B cell (primary cell): ENCODE measurements at places on chromosomes 3 and 15. TPM values are rescaled to one million over a fixed set of nuclear protein-coding genes. Genes with fewer than 3 reads are reported as not detected.

GRCh38 chr15:40763801-40764628 is at the start of gene GCHFR:
Gene GCHFR (plus strand): TSS chr15:40764068. CDS start chr15:40764181, 113 bp downstream.
- peak within 1 kb of the TSS; percentile 24 for H3K27ac ChIP-seq
- H3K36me3 ChIP-seq: peaks cover 11% of the 10 kb centered on the region
- H3K27me3 ChIP-seq: no peaks in the 10 kb centered on the region

The MYLK gene
- total RNA-seq: not detected in 2 replicates

The CYB561D2 gene
- total RNA-seq: 36.1 and 39.5 TPM in 2 replicates

The GOLGA6L7 gene
- not detected in 2 replicates for total RNA-seq

DNA sequence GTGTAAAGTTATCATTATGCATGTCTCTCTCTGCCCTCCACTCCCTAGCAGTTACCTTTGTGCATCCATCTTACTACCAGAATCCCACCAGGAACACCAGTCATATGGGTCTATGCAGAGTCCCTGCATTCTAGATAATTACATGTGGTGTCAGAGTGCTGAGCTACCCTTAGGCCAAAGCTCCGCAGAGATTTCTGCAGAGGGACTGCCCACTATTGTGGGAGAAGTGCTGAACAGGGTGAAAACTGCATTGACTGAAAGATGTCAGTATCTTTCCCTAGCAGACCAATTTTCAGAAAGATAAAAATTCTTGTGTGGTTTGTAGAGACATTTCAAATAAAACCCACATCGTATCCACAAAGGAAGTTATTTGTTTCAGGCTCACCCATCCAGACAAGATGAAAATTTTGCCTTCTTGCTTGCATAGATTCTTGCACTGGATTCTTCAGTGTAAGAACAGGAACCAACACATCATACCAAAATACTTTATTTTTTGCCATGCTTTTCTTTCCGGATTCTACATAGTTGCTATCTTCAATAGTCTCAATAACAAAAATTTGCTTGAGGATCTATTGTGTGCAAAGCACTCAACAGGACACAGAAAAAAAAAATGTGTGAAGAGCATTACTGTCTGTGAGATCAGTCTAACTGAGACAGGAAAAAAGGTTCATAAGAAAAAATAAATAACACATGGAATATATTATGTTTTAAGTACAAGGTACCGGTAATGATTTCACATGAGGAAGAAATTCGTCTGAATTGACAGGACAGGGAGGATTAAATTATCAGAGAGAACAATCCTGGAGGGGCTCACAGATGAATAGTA is 32.0 kb upstream of the CCDC80 start:
- DNase-seq: no peak
- H3K4me3 ChIP-seq: no peak overlapping the region
- H3K4me1 ChIP-seq: peaks cover 15% of the 10 kb centered on the region
- H3K27me3 ChIP-seq: no peaks in the 10 kb centered on the region
- no peaks in the 10 kb centered on the region for H3K36me3 ChIP-seq

The FEM1B gene
- 52.4 and 54.4 TPM in 2 replicates for total RNA-seq

DNA sequence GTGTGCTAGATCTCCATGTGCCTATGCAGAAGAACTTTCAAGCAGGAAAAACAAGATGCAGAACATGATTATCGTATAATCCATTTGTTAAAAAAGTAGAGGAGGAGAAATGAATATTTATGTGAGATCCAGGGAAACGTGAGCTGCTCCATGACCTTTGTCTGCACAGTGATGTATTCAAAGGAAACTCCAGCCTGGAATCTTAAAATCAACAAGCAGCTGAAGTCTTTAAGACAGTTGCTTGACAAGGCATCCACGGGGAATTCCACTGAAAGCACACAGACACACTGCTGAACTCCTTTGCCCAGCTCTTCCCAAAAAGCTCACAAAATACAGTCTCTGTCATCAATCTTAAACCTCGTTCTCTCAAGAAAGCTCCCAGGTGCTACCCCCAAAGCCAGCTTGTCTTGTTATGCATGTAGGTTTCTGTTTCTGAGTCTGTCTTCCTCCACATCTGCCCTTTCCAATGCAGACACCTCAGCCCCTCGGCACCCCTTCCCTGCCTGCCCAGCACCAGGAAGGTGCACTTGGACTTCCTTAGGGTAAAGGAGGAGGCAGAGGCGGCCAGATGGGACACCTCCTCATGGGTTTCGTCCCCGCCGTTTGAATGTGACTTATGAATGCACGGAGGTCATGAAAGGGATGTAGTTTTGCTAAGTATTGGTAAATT is 28.7 kb downstream of the LRRK1 start:
- H3K27ac ChIP-seq: no peak overlapping the region
- DNase-seq: no peak
- H3K4me3 ChIP-seq: peak overlapping the region; percentile 11
- peaks cover 16% of the 10 kb centered on the region for H3K4me1 ChIP-seq
- no peaks in the 10 kb centered on the region for H3K27me3 ChIP-seq
- H3K36me3 ChIP-seq: no peaks in the 10 kb centered on the region

DNA sequence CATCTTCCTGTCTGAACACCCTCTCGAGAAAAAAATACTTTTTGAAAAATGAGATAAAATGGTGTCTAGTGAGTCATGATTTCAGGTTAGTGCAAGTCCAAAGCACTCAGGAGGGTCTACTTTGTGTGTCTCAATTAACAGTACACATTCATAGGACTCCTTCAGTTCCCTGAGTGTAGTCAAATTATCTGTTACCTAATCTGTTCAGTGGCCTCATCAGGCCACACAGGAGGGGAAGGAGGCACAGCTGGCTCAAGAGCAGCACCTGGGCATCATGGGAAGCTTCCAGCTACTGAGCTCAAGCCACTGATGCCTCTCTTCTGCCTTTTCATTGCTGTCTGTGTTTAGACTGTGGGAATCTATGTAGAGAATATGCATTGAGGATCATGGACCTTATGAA is 341.4 kb upstream of the SGO1 start:
- no peaks in the 10 kb centered on the region for H3K36me3 ChIP-seq
- H3K4me3 ChIP-seq: no peak overlapping the region
- no peaks in the 10 kb centered on the region for H3K4me1 ChIP-seq

- no peaks in the 10 kb centered on the region for H3K36me3 ChIP-seq
- no peak overlapping the region for H3K27ac ChIP-seq
- no peak overlapping the region for H3K4me3 ChIP-seq
- peaks cover 7% of the 10 kb centered on the region for H3K4me1 ChIP-seq
These were observed 105.1 kb downstream of the ARPP21 start for GRCh38 chr3:35744419-35744818.

GRCh38 chr15:78241017-78241416 is 6.7 kb upstream of the ACSBG1 start:
- no peak overlapping the region for H3K27ac ChIP-seq
- peak; percentile 79 for DNase-seq
- H3K27me3 ChIP-seq: no peaks in the 10 kb centered on the region
- H3K4me3 ChIP-seq: no peak overlapping the region

The GXYLT2 gene
- not detected in 2 replicates for total RNA-seq

- no peak overlapping the region for H3K27ac ChIP-seq
- no peak overlapping the region for H3K4me3 ChIP-seq
- DNase-seq: no peak
- no peaks in the 10 kb centered on the region for H3K27me3 ChIP-seq
- no peaks in the 10 kb centered on the region for H3K36me3 ChIP-seq
These were observed 15.3 kb downstream of the ST8SIA2 start for GRCh38 chr15:92409006-92409405.

The SELENOK gene
- total RNA-seq: 21.9 and 27.5 TPM in 2 replicates

The ZBBX gene
- not detected in 2 replicates for total RNA-seq

The ATP2B2 gene
- not detected in 2 replicates for total RNA-seq

GRCh38 chr3:32077260-32078084 is 28.9 kb upstream of the GPD1L start:
- no peaks in the 10 kb centered on the region for H3K36me3 ChIP-seq
- DNase-seq: no peak
- no peak overlapping the region for H3K27ac ChIP-seq

DNA sequence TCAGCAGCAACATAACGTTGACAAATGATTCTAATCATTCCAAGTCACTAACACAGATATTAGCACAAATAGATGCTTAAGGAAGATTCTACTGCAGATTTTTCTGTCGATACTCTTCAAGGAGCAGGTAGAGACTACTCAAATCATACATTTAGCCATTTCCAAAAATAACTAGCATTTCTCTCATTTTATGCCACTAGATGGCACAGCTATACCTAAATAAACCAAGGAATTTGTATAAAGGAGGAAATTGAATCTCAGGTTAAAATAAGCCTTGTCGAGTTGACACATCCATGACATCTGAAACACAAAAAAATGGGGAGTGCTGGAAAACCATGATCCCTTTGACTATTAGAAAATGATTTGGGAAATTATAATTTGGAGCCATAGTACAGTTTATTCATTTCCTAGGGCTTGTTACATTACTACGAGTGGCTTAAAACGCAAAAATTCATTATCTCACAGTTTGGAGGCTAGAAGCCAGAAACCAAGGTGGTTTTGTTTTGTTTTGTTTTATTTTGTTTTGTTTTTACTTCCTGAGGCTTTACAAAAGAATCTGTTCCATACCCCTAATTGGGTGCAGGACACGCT is 59.5 kb upstream of the STRIT1 start:
- H3K4me3 ChIP-seq: no peak overlapping the region
- no peaks in the 10 kb centered on the region for H3K27me3 ChIP-seq
- H3K4me1 ChIP-seq: no peaks in the 10 kb centered on the region
- H3K36me3 ChIP-seq: no peaks in the 10 kb centered on the region
- no peak overlapping the region for H3K27ac ChIP-seq

The GOLGA8S gene
- total RNA-seq: 0.12 TPM in 1 of 2 replicates, not detected in the other

GRCh38 chr3:126557761-126558160 is 971 bp downstream of the C3orf22 start:
- no peak for DNase-seq
- H3K27me3 ChIP-seq: no peaks in the 10 kb centered on the region
- H3K27ac ChIP-seq: no peak overlapping the region
- no peaks in the 10 kb centered on the region for H3K36me3 ChIP-seq
- no peaks in the 10 kb centered on the region for H3K4me1 ChIP-seq

The REC114 gene
- not detected in 2 replicates for total RNA-seq

The SLC9A9 gene
- 17.3 and 18.7 TPM in 2 replicates for total RNA-seq

The DPPA4 gene
- total RNA-seq: 2.8 and 3.3 TPM in 2 replicates

- no peaks in the 10 kb centered on the region for H3K36me3 ChIP-seq
- no peak within 1 kb of the TSS for H3K27ac ChIP-seq
- no peaks in the 10 kb centered on the region for H3K27me3 ChIP-seq
- DNase-seq: peak; percentile 40
- H3K4me3 ChIP-seq: no peak within 1 kb of the TSS
- H3K4me1 ChIP-seq: peaks cover 32% of the 10 kb centered on the region
These were observed at the start of gene SLC6A20 for GRCh38 chr3:45795882-45796765. Gene SLC6A20 (minus strand): TSS chr3:45796536. CDS start chr3:45796419, 117 bp downstream.

The GADL1 gene
- not detected in 2 replicates for total RNA-seq

- H3K4me3 ChIP-seq: no peak overlapping the region
- H3K27me3 ChIP-seq: peaks cover 10% of the 10 kb centered on the region
- H3K36me3 ChIP-seq: no peaks in the 10 kb centered on the region
- H3K4me1 ChIP-seq: peaks cover 13% of the 10 kb centered on the region
These were observed 28.3 kb downstream of the MELTF start for GRCh38 chr3:197001106-197001971.

The SMAD6 gene
- 0.22 and 0.37 TPM in 2 replicates for total RNA-seq

The VILL gene
- 32.9 and 35.2 TPM in 2 replicates for total RNA-seq

DNA sequence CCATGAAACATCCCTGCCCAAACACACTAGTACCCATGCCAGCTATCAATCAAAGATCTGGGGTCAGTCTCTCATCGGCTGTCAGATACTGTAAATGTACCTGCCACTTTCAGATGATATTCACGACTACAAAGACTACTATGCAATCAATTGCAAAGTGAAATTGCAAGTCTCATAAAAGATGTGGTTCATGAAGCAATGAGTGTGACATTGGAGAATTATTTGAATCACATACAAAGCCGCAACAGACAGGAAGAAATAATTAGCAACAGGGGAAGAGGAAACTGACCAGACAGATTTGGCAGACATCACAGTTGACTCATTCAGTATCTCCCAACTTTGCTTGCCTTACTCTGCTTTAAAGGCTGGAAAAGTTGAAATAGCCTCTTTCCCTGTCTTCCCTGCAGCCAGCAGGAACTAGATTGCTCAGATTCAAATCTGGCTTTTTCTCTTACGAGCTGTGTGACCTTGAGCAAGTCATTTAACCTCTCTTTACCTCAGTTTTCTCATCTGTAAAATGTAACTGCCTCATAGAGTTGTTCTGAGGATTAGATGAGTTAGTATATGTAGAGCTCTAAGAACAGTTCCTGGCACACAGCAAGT is 95.7 kb upstream of the C3orf80 start:
- H3K27ac ChIP-seq: no peak overlapping the region
- H3K4me3 ChIP-seq: no peak overlapping the region
- no peaks in the 10 kb centered on the region for H3K36me3 ChIP-seq

GRCh38 chr3:182793663-182794454 is 555 bp downstream of the ATP11B start:
- H3K36me3 ChIP-seq: no peaks in the 10 kb centered on the region
- H3K27ac ChIP-seq: peak overlapping the region; percentile 94
- DNase-seq: peak; percentile 74
- H3K4me3 ChIP-seq: peak overlapping the region; percentile 83
- peaks cover 29% of the 10 kb centered on the region for H3K4me1 ChIP-seq
